ENCODE measurements at places on chromosomes 6 and 20.
A peak's percentile ranks its signal among the peaks of the same experiment; 100 is the strongest.

DNA sequence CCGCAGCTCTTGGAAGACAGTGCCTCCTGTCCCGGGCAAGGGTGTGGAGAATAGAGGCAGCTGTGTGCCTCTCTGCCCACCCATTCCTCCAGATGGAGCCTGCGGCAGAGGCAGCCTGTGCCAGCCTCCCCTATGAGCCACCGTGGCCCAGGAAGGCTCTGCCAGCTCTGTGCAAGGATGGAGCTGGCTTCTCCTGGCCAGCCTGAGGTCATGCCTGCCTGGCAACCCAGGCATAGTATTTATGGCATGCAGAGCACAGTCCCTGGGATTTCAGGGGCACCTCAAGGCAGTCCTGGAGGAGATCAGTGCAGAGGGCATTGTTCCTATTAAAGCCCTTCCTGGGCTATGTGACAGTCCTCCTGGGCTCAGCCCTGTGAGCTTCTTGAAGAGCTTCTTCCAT is 1.5 kb downstream of the EPB41L1 start:
- no peak for DNase-seq

DNA sequence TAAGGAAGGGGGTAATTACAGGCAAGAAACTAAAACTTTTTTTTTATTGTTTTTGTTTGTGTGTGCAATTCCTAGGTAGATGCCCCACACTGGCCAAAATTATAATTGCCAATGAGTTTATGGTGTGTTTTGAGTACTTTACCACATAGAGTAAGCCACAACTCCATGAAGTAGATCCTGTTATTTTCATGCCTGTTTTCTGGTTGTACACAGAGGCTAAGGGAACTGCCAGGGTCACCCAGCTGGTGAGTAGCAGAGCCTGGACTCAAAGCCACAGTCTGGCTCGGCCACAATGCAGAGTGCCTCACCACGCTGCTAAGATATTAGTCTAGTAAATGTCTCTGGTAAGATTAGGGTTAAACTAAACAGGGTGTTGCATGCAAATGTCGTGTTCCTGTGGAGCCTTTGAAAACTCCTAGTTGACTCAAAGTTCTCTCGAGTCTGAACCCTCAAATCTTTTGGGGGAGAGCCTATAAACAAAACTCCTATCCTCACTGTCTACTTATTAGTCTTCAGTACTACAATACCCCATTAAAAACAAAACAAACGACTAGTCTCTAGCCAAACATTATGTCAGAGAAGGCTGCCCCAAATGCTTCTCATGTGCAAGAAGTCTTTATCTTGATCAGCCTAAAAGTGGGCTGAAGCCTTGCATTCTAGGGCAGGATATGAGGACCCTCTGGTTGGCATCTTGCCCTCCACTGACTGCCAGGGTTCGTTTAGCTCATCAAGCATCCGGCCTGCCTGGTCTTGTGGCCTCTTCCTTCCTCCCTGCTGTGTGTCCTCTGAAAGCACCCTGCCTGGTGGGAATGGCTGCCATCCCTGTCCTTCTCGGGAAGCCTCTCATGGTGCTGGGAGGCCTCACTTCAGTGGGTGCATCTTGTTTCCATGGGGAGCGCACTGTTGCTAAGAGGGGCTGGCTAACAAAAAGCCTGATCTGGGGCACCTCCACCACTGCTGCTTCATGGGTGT is 4.2 kb downstream of the DUSP22 start:
- DNase-seq, result no peak

DNA sequence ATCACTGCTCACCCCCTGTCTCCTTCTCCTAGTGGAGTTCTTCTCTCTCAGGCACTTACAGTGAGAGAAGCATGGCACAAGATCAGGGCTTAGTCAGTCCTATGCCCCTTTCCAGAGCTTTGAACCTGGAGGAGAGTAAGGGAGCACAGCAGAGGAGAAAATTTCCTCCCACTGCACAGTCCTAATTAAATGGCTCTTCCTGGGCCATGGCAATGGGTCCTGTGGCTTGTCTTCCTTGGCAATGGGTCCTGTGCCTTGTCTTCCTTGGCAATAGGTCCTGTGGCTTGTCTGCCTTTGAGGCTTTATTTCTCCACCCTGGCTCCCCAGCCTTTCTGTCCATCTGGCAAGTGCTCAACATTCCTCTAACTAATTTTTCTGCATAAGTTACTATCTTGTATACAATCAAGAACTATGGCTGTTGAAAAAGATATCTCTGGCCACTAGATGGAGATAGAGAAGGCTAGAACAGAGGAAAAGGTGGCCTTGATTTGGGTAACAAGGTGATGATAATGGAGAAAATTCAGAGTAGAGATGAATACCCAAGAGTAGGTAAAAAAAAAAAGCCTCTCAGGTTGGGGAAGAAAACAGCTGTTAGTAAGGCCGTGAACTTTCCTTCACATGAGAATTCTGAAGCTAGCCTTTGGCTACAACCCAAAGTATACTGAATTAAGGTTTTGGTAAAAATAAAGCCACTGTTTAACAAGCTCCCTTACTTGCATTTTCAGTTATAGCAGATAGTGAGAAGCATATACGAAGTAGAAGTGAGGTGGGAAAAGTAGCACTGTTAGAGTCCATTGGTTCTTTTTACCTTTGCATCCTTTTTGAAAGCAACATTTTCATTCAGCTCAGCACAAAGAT is 504.9 kb downstream of the DOK5 start:
- DNase-seq, result no peak

DNA sequence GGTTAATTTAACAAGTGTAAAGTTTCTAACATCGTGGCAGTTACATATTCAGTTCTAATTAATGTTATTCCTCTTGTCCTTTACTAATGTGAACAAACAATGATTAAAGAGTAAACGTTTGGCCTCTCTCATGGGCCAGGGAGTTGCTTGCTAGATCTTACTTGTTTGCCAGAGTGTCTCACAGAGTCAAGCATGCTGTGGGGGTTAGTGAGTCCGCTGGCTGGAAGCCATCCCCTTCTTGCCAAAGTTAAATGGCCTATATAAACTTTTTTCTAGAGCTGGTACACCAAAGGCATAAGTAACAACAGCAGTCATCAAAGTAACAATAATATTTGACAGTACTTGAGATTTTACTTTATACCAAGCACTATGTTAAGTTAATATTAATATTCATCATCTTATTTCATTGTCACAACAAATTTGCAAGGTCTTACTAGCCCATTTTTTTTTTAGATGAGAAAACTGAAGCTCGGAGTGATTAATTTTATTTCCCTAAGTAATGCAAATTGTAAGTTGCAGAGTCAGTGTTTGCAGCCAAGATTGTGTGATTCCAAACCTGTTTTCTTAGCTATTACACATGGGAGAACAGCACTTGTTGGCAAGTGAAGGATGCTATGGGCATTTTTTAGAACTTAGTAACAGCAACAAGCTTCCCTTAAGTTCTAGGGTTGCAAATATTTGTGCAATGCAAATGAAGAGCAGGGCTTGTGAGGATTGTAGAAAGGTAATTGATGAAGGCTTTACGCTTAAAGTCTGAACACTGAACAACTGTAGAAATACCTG is 224.5 kb downstream of the RFPL4B start:
- DNase-seq, result no peak

DNA sequence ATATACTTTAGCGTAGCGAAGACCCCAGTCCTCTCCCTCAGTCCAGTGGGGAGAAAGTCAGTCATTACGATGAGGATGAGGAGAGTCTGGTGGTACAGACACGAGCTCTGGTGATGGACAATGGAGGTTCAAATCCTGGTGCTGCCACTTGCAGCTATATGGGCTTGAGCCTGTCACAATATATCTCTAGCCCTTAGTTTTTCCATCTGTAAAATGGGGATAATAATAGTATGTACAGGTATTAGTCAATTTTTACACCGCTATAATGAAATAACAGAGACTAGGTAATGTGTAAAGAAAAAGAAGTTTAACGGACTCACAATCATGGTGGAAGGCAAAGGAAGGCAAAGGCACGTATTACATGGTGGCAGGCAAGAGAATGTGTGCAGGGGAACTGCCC is 237.9 kb downstream of the BCAS1 start:
- no peak for DNase-seq

- peak; percentile 49 for DNase-seq
Measured at GRCh38 chr6:149026530-149026942, 279.7 kb downstream of the UST start.

DNA sequence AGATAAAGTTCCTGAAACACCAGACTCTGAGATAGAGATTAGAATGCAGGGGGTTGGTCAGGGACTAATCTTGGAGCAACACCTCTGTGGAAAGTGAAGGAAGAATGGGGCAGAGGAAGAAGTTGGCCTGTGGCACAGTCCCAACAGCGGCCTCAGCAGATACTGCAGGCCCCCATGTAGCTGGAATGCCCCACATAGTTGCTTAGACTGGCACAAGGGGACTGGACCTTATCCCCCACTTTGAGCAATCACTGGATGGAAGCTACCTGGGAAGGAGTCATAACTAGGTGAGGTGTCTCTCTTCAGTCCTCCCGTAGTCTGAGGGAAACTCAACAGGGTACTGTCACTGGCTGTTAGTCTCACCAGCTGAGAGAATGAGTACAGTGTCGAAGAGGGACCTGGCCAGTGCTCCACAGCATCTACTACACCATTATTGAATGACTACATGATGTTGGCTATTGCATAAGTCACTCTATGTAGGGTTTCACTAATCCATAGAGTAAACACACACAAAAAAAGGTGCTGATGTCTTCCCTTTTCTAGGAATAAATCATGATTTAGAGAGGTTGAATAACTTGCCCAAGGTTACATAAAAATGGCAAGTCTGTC is 47.5 kb downstream of the ADGRG6 start:
- no peak for DNase-seq

DNA sequence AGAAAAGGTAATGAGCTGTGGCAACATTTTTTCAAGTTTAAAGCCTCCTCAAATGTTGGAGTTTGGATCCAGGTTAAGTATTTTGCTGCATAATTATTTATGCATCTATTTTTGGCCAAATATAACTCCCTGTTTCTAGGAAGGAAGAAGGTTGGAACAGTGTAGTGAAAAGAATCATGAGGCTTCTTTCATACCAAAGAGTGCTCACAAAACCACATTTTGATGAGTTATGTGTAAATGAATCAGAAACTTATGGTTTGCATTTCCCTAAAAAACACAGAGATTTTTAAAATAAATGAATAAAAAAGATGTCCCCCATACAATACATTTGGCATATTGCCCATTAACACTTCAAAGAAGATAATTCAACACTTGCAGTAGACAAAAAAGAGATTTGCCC is 246.9 kb upstream of the PRDM1 start:
- DNase-seq, result no peak

- no peak for DNase-seq
Measured at GRCh38 chr6:131770776-131771175, 37.0 kb upstream of the ENPP1 start.

DNA sequence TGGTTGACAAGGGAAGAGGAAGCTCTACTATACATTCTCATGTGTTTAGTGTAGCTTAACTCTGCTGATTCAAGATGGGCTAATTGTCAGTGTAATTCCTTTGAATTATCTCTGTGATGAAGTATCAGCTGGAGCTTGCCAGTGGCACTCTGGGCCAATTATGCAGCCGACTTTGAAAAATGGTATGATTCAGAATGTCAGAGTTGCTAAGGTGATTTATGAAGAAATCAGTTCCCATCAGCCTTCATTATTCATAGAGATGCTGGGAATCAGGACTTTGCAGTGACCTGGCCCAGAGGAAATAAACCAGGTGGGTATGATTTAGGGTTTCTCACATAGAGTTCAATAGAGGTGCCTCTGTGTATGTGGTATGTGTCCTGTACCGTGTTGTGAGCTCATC is 33.4 kb downstream of the KCNS1 start:
- DNase-seq, result no peak

GRCh38 chr6:80504882-80505281 is 398.4 kb downstream of the BCKDHB start:
- no peak for DNase-seq

All from activated naive CD8-positive, alpha-beta T cell treated with anti-CD3 and anti-CD28 coated beads, Interleukin-2, amount 50 U/mL, for 24 hours (primary cell).